ENCODE measurements at places on chromosomes 11 and 22.

GRCh38 chr22:43852573-43853327, 9.6 kb downstream of the SULT4A1 start:
- DNase-seq, result no peak

- no peak for DNase-seq
These were observed 946.3 kb downstream of the JRKL start for GRCh38 chr11:97336064-97336463.

DNA sequence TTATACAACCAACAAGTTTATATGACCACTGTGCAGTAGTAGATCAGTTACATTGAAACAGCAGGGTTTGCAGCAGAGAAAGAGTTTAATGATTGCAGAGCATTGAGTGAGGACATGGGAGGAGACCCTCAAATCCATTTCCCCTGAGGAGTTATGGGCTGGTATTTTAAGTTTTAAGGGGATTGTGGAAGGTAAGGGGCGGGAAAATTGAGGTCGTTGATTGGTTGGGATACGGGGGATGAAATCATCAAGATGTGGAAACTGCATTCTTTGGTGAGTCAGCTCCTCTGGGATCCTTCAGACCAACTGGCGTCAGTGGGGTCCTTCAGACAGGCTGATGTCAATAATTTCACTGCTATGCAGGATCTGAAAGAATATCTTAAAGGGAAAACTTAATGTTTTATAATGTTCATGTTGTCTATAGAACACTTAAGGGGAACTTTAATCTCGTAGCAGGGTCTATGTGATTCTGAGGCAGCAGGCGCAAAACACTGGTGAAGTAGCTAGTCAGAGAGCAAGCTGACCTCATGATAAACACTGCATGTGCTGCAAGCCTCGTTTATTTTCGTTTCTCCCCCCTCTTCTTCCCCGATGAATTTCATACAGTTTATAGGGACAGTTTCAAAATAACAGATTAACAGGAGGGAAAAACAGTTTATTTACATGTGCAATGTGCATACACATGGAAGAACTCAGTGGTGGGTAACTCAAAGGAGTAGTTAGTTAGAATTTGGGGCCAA, 17.4 kb upstream of the BACE1-AS start:
- DNase-seq, result no peak

GRCh38 chr11:61572913-61573312, 8.0 kb downstream of the SYT7 start:
- no peak for DNase-seq

GRCh38 chr22:37309211-37310074, 27.1 kb downstream of the CYTH4 start:
- no peak for DNase-seq

DNA sequence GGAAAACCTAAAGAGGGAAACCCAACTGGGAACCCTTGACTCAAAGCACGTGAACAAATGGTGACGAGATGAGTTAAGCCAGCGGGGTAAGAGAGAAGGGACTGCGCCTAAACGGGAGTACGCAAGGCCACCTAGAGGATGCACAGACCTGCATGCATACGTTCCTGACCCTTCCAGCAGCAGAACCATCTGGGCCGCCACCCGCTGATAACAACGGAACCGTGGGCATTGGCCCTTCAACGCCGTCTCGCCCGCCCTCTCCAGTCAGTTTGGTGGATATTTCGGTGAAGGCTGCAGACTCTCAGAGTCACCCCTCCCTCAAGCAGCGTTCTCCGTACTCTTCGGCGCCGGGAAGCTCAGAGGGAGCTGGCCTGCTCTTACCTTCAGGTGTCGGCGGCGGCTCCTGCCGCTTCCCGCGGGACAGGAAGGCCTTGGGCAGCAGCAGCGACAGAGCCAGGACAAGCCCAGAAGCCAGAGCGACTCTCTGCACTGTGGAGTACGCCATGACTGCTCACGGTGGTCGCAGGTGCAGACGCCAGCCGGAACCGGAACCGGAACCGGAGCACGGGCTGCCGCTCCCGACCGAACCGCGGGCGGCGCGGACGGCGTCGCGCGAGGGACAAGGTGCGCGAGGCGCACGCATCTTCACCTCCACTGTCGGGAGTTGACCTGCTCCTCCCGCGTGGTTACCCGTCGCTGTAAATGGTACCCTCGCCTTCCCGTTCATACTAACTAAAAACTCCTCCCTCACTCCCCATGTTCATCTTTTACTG, at the start of gene RIC3:
Gene RIC3, minus strand, starts transcription at position 541 of the 773 bp plus-strand sequence. Its CDS starts 36 bp downstream, at position 505.
- DNase-seq, result no peak
